Stimulated activated CD8-positive, alpha-beta memory T cell treated with anti-CD3 and anti-CD28 coated beads, Interleukin-7, amount 100 ng/mL, for 24 hours (primary cell): ENCODE measurements at places on chromosomes 12 and 14.

- DNase-seq, result no peak
These were observed 202.4 kb downstream of the NEDD1 start for GRCh38 chr12:97109441-97109840.

DNA sequence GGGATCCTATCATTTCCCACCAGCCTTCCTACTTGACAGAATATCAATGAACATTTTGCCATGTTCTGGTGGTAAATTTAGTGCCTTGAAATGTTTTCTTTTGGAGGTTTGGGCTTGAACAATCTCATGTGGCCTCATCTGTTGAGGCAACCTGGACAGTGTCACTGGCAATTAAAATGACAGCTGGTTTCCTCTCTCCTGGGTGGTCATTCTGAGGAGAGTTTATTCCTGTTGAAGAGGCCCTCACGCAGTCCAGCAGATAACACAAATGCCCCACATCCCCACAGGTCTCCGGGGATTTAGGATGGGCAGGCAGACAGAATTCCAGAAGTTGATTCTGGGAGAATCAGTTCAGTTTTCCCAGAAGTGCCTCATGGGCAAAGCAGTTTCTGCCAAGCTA is 41.9 kb downstream of the MMAB start:
- no peak for DNase-seq

GRCh38 chr12:73362666-73363065 is 1090.5 kb downstream of the TRHDE start:
- no peak for DNase-seq

DNA sequence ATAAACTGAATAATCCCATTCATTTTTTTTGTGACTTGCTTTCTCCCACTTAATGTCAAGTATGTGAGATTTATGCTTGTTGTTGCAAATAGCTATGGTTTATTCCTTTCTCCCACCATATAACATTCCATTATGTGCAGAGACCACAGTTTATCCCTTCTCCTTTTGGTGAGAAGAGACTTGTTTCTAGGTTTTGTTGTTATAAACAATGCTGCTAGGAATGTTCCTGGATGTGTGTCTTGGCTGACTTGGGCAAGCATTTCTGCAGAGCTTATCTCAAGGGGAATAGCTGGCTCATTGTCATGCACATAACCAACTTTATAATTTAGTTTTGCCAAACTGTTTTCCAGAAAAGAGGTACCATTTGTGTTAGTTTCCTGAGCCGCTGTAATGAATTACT is 47.6 kb upstream of the PPP1CC start:
- DNase-seq, result no peak

- DNase-seq, result no peak
These were observed 14.8 kb downstream of the SLC25A29 start for GRCh38 chr14:100291305-100292075.

DNA sequence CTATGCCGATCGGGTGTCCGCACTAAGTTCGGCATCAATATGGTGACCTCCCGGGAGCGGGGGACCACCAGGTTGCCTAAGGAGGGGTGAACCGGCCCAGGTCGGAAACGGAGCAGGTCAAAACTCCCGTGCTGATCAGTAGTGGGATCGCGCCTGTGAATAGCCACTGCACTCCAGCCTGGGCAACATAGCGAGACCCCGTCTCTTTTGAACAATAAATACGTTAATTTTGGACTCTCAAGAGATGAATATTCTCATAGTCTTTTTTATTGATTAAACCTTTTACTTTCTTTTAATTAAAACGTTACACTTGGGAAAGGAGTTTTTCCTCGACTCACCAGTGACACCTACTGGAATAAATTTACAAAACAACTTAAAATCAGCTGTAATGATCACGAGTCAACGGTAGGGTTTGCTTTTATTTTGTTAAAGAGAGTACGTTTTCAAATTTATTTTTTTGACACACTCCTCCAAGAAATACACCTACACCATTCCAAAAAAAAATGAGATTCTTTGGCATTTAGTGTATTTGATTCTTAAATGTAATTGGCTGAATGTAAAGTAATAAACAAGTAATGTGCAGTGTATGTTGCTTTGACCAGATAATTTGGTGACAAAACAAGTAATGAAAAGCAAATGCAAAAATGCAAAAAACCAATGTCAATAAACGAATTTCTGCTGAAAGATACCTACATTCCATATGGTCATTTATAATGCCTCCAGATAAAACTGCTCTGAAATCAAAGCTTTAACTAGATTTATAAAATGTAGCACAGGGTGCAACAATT is 687 bp upstream of the RPS29 start:
- no peak for DNase-seq

DNA sequence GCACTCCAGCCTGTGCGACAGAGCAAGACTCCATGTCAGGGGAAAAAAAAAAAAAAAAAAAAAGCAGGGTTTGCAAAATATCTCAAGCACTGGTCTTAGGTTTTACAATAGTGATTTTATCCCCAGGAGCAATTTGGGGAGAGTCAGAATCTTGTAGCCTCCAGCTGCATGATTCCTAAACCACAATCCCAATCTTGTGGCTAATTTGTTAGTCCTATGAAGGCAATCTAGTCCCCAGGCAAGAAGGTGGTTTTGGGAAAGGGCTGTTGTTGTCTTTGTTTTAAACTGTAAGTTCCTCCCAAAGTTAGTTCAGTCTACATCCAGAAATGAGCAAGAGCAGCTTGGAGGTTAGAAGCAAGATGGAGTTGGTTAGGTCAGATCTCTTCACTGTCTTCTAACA is 135.7 kb downstream of the PLXNC1 start:
- no peak for DNase-seq

- DNase-seq, result no peak
These were observed 201.0 kb downstream of the SSPN start for GRCh38 chr12:26396402-26396801.

DNA sequence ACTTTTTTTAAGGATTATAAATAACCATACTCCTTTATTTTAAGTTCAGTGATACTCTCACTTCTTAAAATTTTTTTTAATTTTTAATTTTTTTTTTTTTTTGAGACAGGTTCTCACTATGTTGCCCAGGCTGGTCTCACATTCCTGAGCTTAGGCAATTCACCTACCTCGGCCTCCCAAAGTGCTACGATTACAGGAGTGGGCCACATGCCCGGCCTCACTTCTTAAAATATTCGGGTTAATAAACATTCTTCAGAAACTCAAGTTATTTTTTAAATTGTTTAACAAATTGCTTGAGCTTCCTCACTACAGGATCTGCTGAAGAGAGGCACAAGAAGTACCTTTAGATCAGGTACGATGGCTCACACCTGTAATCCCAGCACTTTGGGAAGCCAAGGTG is 4.3 kb upstream of the SRP54 start:
- no peak for DNase-seq

DNA sequence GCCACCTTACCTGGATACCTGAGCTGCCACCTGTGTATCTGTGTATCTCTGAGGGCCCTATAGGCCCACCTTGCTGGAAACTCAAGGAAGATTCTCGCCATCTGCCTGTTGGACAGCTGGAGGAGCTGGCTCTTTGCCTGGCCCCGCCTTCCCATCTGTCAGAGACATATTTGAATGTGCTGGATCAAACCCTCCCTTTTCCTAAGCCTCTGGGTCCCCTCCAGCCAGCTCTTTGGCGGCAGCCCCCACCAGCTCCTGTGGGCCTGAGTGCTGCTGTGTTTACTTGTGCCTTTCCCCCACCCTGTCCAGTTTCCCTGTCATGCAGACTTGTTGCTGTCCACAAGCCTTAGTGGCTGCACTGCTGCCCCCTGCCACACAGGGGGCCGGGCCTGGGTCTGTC is 55.9 kb upstream of the SRSF5 start:
- DNase-seq, result no peak

GRCh38 chr14:24429395-24430142 is at the start of the genes CBLN3 and KHNYN:
Gene CBLN3, minus strand, starts transcription at chr14:24429668. Its CDS starts 614 bp downstream, at chr14:24429054.
Gene KHNYN, plus strand, starts transcription at chr14:24429954. Its CDS starts 777 bp downstream, at chr14:24430731.
- DNase-seq, result peak; percentile 51
